ENCODE measurements at places on chromosomes 7 and 10.

DNA sequence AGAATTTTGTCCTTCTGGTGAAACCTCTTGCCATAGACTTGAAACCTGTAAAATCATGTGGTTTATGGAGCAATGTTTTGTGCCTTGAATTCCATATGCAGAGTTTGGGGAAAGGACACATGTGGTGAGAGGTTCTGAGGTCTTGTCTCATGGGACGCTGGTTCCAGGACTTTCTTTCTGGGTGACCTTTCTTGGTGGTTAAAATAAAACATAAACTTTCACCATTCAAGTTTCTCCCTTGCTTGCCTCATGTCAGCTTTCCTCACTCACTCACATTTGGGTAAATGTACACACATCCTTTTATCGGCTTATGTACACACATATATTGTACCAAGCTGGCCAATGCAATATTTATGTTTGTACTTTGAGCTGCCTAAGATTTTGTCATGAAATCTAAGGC lies 144.9 kb upstream of the CELF2 start:
- DNase-seq = no peak

DNA sequence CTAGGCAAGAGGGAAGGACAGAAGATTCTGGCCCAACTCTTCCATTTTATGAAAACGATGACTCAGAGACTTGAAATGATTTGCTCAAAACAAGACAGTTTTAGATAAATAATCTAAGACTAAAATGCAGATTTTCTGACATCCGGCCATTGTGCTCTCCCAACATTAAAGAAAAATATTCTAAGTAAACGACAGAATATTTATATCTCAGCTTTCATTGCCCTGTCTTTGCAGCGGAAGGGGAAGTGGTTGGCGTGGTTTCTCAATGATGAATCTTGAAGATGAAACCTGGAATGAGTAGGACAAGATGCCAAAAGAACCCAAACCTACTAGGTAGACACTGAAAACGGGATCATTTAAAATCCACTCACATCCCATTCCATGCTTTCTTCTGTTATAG lies 28.9 kb upstream of the NPY start:
- DNase-seq = no peak

GRCh38 chr7:108097703-108098102 lies 32.5 kb downstream of the LAMB4 start:
- no peak for DNase-seq

DNA sequence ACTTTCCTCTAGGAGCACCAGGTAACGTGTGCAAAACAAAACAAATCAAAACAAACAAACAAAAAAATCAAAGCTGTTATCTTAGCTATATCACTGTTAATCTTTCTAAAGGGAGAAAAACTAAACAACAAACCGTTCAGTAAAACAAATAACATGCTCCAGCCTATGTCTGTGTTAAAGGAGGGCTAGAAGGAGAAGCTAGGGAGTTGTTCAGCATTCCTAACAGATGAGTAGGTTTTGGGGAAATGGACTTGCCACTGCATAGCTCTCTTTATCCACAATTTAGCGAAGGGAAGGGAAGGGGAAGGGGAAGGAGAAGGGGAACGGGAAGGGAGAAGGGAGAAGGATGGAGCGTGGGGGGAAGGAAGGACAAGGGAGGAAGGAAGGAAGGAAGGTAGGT lies 134.2 kb upstream of the AKR1E2 start:
- DNase-seq = no peak

DNA sequence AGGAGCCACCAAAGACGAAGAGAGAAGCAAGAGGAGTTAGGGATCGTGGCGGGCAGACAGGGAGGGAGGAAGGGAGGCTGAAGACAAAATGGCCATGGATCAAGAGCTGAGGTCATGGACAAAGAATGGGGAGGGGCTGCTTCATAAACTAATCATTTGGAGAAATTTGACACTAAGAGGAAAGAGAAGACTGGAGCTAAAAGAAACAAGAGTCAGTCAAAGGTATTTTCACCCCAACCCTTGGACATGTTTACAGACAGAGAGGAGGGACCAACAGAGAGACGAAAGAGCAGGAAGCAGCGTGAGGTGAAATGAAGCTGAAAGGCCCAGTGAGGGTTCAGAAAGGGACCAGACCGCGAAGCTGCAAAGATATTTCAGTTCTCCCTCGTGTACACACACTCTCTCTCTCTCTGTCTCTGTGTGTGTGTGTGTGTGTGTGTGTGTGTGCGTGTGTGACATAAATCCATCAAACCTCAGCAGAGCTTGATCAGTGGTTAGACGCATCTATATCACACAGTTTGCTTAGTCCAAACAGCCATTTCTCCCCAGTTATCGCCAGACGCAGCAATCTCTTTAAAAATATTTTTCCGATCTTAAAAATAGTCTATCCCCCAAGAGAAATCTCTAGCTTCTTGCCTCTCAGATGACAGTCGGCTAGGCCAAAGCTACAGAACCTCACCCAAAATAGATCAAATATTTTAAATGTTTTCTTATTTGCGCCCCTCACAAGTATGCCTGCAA lies 12.5 kb upstream of the CALD1 start:
- DNase-seq = no peak

DNA sequence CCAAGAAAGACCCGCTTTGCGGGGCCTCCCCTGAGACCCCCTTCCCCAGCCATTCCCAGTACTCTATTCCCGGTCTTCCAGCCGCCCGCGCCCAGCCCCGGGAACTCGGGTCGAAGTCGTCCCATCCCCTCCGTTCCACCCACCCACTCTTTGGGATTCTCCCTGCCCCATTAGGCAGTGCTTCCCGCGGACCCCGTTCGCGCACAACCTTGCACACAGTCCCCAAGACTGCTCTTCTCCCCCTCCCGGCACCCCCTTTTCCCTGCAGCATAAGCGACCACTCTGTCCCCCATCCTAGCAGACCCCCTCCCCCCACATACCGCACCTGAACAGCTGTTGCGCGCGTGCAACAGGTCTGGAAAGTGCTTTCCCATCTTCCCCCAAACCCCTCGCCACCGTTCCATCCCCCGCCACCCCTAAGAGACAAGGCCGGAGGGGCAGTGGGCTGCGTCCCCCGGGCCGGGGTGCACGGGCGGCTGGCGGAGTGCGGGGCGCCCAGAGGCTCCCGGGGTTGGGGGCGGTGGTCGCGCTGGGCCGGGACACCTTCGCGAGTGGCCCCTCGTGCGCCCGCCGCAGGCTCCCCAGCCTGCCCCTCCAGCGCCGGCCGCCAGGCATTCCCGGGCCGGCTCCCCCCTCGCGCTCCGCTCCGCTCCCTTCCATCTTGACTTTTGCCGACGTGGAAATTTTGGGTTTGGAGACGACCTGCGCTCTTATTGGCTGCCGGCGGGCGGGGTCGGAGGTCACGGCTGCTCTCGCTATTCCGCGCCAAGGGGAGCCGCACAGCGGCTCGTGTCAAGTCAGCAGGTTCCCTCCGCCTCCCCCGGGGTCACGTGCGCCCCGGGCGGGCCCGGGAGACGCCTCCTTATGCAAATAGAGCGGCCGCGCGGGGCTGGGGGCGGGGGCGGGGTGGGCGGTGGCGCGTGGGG lies 201.2 kb upstream of the NFE2L3 start:
- peak; percentile 88 for DNase-seq

DNA sequence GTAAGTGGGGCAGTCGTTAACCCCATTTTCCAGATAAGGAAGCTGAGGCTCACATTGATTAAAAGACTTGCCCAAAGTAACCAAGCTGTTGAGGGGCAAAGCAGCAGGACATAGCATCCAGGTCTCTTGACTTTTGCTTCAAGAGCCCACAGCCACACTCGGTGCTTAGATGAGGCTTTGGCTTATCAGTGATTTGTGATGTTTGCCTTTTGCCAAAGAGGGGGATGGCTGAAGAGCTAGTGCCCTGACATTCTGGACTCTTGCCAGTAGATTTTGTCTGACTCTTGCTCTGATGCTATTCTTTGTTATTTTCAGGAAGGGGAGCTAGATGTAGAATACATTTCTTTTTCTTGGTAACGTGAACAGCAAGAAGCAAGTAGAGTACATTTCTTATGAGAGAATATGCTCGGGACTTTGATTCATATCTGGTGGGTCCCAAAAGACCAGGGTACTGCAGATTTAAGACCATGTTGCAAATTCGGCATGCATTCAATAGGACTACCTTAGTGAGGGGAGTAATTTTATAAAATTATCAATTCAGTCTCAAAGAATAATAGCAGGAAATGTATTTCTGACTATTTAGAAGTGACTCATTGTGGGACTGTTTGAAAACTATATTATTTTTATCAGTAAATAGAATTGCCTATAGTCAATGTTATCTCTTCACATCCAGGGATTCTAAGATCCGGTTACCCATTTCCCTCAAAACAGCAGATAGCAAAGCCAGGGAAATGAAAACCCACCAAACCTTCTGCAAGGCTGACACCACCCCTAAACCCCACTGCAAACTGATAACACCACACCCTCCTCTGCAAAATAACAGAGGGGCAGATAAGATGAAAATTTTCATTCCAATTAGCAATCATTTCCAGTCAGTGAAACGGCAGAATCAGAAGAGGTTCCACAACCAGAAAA lies 180.0 kb upstream of the BMPER start:
- DNase-seq = no peak

DNA sequence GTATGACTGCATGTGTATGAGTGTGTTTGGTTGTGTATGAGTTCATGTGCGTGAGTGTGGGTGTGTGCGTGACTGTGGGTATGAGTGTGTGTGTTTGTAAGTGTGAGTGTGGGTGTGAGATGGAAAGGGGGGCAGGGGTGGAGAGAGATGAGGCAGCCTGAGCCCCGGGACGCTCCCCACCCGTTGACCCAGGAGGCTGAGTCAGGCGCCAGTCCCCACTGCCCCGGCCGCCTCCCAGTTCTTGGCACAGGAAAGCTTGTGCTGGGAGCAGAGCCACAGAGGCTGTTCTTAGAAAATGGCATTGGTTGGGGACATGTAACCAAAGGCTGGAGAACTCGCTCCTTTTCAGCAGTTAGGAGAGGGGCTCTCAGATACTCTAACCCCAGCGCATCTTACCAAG lies 27.8 kb upstream of the NUB1 start:
- no peak for DNase-seq

DNA sequence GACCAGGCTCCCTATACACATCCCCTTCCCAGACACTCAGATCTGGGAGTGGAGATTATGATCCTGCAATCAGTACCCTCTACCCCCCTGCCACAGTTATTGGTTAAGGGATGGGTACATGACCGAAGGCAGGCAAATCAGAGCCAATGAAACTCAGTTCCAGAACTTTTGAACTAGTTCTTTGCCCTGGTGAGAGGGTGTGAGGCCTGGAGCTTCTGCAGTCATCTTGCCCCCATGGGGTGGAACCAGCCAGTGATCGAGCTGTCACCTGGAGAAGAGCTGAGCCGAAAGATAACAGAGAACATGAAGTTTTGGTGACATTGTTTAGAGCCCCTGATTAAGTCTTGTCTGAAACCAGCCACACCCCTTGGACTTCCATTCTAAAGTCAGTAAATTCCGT lies 88.2 kb upstream of the DUSP5 start:
- DNase-seq = no peak

DNA sequence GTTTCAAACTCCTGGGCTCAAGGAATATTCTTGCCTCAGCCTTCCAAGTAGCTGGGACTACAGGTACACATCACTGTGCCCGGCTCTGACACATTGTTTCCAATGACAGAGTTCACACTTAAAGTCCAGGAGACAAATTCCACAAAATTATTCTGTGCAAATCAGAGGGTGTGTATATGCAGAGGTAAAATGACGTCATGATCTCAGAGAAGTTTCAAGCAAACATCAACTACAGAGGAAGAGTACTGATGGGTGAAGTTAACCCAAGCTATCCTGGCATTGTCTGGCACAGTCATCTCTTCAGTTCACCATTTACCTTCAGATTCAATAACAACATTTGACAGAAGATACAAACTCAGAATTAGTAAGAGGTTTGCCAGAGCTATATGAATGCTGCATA lies 388.9 kb downstream of the HPSE2 start:
- DNase-seq = no peak

DNA sequence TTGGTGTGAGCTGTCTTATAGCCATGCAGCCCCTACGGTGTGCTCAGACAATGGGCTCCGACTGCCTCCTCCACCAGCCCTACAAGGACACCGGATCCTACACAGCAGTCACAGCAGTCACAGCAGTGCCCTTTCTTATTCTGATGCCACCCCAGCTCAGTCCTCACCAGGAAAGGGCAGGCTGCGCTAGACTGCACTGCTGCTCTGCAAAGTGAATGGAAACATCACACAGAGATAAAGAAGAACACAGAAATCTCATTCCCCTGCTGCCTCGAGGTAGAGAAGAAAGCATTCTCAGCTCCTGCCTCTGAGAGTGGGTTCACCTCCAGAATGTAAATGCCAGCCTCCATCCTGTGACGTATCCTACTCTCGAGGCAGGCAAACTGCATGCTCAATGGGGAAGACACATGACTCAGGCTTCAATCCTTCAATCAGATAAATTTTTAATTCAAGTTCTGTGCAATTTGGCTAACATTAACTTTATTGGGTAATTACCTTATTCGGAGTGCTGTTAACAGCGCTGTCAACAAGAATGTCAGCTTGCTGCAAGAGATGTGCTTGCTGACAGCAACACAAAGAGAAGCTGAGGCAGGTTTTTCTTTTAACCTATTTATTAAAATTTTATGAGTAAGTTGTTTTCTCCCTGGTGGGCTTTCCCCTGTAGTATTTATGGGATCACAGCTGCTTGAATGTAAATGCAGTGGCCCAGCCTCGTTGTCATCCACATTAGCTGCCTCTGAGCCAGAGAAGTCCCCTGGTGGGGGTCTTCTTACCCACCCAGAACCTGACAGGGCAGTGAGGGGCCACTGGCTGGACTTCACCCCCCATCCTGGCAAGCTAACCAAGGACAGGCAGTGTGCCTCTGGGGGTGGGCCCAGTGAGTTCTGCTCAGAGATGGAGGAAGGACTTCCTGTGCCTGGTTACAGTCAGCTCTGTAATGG lies 241.3 kb upstream of the KMT2E start:
- no peak for DNase-seq

GRCh38 chr10:114810926-114811325 lies 10.7 kb upstream of the FHIP2A start:
- DNase-seq = no peak

GRCh38 chr7:36348771-36349170 lies 40.9 kb upstream of the ANLN start:
- DNase-seq = no peak

GRCh38 chr10:24259365-24260130 lies 50.6 kb downstream of the KIAA1217 start:
- no peak for DNase-seq

DNA sequence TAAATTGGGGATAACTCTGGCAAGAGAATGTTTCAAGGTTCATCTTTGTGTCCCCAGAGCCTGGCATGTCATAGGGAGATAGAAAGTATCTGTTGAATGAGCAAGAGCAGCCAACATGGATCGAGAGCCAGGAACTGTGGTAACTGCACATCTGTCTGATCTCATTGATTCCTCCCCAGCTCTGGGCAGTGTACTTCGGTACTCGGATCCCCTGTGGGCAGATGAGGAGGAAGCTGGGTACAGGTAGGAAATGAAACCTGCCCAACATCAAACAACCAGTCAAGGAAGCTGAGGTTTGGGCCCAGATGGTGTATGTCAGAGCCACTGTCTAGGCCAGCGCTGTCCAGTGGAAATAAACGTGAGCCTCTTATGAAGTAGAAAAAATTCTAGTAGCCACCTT lies 76.4 kb downstream of the GRK5 start:
- DNase-seq = no peak

GRCh38 chr7:13104128-13104527 lies 416.7 kb downstream of the ARL4A start:
- no peak for DNase-seq
